Right renal pelvis (tissue), 4 donors: ENCODE measurements at places on chromosomes 5 and 9. TPM values are rescaled to one million over a fixed set of nuclear protein-coding genes. Genes with fewer than 3 reads are reported as not detected.
A peak's percentile ranks its signal among the peaks of the same experiment; 100 is the strongest.

GRCh38 chr5:119828541-119828940 lies 199.2 kb downstream of the FAM170A start:
- DNase-seq, result peak; percentile 4

- no peak for DNase-seq
These were observed 17.1 kb downstream of the KCTD16 start for GRCh38 chr5:144187699-144188294.

DNA sequence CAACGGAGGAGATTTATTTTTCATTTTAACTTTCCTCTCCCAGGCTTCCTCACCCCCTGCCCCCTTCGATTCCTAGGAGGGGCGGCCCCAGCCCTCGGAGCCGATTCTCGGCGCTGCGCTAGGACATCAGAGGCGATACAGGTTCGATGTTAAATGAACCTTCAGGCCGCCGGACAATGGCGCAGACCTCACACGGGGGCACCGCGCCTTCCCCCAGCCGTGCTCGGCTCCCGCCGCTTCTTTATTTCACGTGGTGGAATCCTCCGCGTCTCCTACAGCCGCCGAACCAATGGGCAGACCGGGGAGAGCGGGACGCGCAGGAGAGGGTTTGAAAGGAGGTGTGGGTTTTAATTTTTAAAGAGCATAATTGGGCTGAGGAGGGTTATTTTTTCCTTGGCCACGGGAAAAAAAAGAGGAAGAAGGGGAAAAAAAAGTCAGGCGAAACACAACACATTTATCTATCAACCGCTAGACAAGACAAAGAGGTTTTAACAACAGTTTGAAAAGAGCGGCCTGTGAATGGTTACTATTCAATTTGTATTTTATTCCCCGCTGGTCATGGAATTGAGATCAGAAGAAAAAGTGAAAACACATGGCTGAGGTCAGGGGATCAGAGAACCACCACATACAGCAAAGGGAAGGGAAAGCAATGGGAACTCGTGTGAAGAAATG lies 126.8 kb downstream of the TMEM174 start:
- DNase-seq, result no peak

GRCh38 chr5:135599421-135600151 lies 20.8 kb upstream of the CXCL14 start:
- DNase-seq, result no peak

Gene ERP44
- polyA plus RNA-seq, result 44.2 TPM

- DNase-seq, result no peak
These were observed 26.1 kb upstream of the FCN1 start for GRCh38 chr9:134943836-134944235.

Gene CAVIN4
- 3.2 TPM for polyA plus RNA-seq

- DNase-seq, result no peak
These were observed 38.4 kb downstream of the PTCH1 start for GRCh38 chr9:95478335-95478734.

DNA sequence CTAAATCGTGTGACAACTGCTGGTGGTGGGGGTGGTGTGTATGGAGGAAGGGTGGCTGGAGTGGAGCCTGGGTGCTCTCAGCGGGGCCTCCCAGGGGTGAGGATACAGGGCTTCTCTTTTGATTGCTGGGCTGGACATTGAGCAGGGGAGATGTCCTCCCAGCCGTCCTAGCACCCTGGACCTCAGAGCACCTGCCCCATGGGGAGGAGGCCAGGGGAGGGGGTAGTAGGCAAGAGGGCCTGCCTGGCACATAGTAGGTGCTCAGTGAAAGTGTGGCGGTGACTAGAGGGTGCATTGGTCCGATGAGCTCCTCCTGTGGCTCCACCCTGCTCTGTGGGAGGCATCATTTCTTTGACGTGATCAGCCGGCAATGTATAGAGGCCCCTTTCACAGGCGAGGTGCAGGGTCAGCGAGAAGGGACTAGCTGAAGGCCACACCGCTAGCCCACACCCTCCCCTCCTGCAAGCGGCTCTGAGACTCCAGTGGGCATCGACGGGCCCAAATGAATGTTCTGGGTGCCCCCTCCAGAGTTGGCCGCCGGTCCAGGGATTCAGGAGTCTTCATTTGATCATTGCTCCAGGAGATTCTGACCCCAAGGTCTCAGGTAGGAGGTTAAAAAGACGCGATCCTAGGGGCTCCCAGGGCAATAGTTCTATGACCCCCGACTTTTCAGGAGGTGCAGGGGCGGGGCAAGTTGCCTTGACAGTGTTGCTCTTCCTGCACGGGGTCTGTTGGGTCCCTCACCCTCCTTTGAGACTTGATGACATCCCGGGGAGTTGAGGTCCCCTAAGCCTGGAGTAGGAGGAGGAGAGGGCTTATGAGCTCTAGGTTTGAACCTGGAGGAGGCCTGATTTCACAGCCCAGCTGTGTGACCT lies 255.5 kb downstream of the PBX3 start:
- no peak for DNase-seq

Gene MEGF10
- 0.66 TPM for polyA plus RNA-seq

- DNase-seq, result peak; percentile 56
These were observed 120.9 kb downstream of the WNK2 start for GRCh38 chr9:93304574-93305496.

GRCh38 chr9:114093031-114093471 lies 6.0 kb downstream of the KIF12 start:
- DNase-seq, result no peak

DNA sequence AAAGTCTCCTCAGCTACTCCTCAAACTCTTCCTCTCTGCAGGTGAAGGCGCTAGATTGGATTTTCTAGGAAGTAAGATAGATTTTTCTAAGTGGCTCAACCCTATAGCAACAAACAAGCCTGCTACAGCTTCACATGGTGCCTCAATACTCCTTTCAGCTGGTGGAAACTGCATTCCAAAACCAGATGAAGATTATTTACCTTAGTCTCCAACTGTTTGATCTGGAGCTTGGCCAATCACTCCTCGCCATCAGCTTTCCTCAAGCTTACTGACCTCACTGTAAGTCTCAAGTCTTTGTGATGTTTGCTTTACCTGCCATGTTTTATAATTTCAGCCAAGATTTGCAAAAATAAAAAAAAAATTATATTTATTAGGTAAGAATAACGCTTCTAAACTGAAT lies 622.4 kb downstream of the CHSY3 start:
- DNase-seq, result no peak

DNA sequence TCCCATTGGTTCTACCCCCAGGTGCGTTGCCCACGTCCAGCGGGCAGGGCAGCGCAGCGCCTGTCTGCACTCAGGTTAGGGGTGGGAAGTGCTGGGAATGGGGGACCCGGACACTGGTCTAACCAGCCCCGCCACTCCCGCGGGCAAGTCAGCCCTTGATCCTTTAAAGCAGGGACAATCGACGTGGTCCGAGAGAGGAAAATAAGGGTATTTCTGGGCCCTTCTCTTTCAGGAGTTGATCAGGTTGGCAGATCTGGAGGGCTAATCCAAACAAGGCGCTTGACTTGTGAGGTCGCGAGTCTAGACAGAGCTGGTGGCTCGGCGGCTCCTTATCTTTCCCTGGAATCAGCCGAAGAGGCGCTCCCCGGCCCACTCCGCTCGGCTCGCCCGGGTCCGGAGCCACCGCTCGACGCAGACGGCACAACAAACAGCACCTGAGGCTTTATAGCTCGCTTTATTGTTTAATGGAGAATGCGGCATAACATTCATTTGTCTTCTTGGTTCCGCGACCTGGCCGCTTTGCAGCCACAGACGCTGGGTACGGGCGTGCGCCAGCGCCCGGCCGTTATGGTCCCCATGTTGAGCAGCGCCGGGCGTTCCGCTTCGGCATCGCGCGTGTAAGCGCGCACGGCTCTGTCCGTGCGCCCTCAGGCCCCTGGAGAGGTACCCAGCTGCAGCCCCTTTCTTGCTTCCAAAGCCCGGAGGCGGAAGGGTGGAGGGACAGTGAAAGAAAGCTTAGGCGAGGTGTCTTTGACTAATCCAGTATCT lies 15.8 kb downstream of the ISL1 start:
- DNase-seq, result no peak

Gene CNTNAP3B
- polyA plus RNA-seq, result 14.3 TPM

Gene ARHGEF28
- 49.2 TPM for polyA plus RNA-seq

Gene NDUFS4
- 139 TPM for polyA plus RNA-seq

Gene CNTNAP3
- 4.6 TPM for polyA plus RNA-seq

DNA sequence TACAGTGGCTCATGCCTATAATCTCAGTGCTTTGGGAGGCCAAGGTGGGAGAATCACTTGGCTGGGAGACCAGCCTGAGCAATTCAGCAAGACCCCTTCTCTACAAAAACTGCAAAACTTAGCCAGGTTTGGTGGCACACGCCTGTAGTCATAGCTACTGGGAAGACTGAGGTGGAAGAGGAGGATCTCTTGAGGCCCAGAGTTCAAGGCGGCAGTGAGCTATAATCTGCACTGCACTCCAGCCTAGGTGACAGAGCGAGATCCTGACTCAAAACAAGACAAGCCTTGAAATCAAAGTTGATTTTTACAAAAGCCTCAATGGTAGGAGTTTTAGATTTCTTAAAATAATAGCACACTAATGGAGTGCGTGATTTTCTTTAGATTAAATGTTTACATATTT lies 14.6 kb downstream of the UBE2D2 start:
- no peak for DNase-seq

DNA sequence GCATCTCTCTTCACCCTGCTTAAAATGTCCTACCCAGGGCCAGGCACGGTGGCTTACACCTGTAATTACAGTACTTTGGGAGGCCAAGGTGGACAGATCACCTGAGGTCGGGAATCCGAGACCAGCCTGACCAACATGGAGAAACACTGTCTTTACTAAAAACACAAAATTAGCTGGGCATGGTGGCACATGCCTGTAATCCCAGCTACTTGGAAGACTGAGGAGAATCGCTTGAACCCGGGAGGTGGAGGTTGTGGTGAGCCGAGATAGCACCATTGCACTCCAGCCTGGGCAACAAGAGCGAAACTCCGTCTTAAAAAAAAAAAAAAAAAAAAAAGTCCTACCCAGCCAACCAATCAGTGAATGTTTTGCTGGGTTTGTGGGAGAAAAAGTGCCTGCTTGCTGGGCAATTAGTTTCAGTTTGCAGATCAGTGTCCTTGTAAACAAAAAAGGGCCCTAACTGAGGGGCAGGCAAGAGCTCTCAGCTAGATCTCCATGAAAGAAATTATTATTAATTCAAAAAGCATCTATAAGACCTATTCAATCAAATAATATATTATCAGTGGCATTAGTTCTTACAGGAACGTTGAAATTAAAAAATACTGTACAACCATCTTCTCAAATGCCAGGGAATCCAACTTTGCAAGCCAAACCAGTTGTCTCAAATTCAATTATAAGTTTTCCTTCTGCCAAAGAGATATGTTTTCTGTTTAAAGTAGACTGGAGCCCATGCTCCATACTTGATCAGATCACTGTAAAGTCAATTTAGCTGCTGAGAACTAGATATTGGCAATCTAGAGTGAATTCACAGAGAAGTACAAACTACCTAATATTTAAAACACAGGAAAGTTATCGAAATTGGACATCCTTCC lies 3.9 kb downstream of the MEGF9 start:
- DNase-seq, result no peak

Gene ROPN1L
- polyA plus RNA-seq, result 0.89 TPM

Gene SPINK4
- polyA plus RNA-seq, result not detected

Gene SLC34A3
- 11.9 TPM for polyA plus RNA-seq

DNA sequence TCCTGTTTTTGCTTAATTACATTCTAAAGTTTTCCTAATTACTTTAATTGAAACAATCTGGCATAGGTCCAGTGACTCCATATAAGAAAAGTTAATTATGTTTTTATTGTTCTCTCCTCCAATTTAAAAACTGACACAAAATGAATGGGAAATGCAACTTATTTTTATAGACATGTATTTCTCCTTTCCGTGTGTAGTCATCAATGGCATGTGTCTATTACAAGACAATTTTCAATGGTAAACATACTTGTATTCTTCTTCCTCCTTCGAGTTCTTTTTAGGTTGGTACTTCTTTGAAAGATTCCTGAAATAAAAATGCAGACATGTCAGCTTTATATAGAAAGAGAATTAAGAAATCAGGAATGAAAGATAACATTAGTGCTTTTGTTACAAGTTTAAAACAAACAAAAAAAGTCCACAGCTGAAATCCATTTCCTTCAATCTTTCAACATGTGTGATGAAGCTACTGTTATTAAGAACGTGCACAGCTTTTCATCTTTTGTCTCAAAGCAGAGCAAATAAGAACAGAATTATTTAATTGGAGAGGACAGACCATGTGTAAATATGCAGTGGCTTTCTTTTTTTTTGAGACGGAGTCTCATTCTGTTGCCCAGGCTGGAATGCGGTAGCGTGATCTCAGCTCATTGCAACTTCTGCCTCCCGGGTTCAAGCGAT lies 63.8 kb downstream of the FNBP1 start:
- no peak for DNase-seq

- no peak for DNase-seq
These were observed 2.1 kb downstream of the TLN1 start for GRCh38 chr9:35729700-35730485.

Gene CBY3
- 0.36 TPM for polyA plus RNA-seq

- DNase-seq, result no peak
These were observed 10.5 kb upstream of the IPPK start for GRCh38 chr9:92680166-92681119.

- no peak for DNase-seq
These were observed 1.0 kb downstream of the CSNK1A1 start for GRCh38 chr5:149550268-149550583.

Gene NACC2
- polyA plus RNA-seq, result 8.5 TPM

DNA sequence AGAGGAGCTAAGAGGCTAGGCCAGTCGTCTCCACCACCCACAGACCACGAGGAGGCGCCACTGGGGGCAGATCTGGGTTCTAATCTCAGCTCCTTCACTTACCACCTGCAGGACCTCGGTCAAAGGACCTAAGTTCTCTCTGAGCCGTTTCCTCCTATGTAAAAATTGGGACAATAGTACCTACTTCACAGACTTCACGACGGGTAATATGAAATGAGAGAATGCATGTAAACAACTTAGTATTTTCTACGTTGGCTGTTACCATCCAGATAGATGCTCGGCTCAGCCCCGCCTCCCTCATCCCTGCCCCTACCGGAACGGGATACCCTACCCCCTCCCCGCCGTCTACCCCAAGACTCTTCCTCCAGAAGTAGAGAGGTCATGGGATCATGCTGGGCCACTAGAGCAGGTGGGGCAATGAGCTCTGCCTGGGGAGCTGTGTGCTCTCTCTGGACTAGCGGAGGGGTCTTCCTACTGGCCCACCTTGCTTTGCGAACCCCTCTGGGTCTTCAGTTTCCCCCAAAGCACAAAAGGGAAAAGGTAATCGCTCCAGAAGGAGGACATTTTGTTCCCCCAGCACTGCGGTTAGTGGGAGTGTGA lies 541 bp downstream of the GNPDA1 start:
- no peak for DNase-seq

DNA sequence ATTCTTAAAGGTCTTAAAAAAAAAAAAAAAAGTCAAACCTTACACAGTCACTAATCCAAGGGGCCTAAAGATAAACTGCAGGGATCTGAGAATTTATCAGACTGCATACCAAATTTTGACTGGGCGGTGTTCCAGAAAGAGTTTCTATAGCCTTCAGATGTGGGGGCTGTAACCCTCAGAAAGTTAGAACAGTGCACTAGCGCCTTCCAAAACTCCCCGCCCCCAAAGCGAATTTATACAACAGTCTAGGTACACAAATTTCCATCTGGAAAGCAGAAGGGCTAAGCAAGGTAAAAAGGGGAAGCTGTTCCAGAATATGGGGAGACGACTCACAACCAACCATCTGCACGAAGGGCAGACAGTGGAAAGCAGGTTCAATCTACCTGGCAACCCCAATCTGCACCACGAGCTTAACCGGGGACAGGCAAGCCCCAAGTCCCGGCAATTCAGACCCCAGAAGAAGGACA lies 813 bp downstream of the ERMP1 start:
- no peak for DNase-seq
